Stimulated activated naive B cell treated with anti-CD40 and anti-IgM and Interleukin-4, amounts not matched to agents 10 μg/mL and 1 μg/mL and 100 μg/mL, for 72 hours (primary cell): ENCODE measurements at places on chromosomes 1 and 21.

DNA sequence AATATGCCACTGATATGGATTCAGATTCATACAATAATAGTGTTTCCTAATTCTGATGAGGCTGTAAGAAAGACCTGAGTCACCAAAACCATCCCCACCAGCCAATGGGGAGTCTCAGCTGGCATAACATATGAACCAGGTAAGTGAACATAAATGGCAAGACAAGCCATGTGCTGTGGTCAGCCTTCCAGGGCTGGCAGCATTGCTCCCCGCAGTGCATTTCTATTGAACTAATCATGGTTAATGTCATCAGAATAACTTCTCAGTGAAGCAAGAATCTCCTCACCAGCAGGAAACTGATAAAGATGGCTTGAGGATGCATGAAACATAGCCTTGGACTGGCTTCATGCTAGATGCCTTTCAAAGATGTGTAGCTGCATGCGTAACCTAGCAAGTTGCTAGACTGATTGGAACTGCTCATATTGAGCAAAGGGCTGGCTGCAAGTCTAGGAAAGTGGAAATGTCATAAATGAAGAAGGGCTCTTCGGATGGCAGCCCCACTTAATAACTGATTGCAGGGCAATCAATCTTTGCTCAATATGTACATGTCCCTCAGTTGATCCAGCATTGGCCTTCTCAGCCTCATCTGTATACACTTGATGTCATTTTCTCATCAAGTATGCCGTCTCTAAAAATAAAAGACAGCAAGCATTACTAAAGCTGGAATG is 88.0 kb downstream of the NTNG1 start:
- DNase-seq: no peak

DNA sequence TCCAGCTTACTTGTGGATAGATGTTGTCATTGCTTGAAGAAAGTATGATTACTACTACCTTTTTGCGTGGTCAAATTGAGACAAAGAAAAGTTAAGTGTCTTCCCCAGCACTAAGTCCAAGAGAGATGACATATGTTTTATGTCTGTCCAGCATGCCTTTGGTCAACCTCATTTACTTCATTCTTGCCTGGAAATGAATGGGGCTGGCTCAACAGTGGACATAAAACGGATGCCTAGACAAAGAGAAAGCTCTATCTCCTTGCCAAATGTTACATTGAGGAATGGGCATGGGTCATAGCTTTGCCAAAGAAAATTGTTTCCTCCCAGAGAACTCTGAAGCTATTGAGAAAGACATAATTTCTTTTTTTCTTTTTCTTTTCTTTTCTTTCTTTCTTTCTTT is 82.4 kb upstream of the PLPPR4 start:
- DNase-seq: no peak

GRCh38 chr1:184806296-184806721 is 51.7 kb upstream of the EDEM3 start:
- DNase-seq: no peak

DNA sequence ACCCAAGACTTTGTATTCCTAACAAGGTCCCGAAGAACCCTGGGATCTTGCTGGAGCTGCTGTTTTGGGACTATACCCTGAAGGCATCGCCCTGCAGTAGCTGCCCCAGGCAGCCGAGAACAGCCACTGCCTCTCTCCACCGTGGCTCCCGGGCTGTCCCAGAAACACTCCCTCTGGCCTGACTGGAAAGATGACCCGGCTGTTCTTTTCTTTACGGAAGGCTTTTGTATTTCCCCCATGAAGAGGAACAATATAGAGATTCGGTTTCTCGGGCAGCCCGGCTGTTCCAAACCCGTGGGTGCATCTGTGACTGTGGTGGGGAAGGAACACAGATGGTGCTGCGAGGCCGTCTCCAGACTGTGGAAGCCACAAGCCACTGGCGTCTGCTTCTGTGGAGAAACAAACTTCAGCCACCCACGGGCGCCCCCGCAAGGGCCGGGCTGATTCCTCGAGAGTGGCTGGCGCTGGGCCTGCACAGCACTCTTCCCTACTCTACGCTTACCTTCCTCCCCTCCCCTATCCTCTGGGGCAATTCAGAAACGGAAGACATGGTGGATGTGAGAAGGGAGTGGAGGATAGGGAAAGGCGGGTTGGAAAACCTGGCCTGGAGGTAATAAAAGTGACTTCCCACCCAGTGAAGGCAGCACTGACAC is 33.7 kb upstream of the VASH2 start:
- DNase-seq: no peak

GRCh38 chr1:202205523-202206190 is 12.1 kb downstream of the LGR6 start:
- DNase-seq: no peak

DNA sequence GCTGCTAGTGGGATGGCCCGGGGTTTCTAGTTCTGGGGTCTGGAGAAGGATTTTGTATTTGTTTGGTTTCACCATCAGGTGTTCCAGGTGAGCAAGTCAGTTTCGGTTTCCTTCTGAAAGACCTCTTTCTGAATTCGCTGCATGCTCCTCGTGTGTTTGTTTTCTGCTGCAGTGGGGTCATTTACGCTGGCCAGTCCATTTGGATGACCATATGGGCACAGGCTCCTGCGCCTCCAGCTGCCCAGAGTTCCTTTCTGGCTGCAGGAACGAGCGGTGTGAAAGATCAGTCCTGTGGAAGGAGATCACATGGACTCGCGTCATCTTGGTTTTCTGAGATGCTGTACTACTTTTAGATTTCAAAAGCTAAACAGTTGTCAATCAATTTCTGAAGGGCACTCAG is 83.7 kb upstream of the GCLM start:
- no peak for DNase-seq

GRCh38 chr1:248622570-248623001 is 12.3 kb downstream of the OR2T11 start:
- DNase-seq: no peak

- no peak for DNase-seq
These were observed 8.3 kb upstream of the SYT14 start for GRCh38 chr1:209929751-209930150.

- no peak for DNase-seq
These were observed 75.6 kb downstream of the TAS1R2 start for GRCh38 chr1:18783705-18784481.
